ENCODE measurements at places on chromosomes 16 and 17.

DNA sequence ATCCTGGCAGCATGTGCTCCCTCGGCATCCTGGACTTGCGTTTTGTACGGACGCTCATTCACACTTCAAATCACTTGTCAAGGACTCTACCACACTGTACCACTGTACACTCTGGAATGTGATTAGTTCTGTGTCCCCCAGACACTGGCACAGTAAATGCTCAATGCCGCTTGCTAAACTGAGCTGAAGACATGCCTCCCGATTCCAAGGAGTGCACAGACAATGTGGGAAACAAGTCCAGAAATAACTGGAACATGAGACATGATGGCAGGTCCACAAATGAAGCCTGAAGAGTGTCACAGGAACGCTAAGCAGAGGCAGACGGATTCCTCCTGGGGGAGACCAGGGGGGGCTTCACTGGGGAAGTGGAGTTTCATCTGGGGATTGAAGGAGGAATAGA is 22.1 kb downstream of the HIC1 start:
- no peak for DNase-seq

DNA sequence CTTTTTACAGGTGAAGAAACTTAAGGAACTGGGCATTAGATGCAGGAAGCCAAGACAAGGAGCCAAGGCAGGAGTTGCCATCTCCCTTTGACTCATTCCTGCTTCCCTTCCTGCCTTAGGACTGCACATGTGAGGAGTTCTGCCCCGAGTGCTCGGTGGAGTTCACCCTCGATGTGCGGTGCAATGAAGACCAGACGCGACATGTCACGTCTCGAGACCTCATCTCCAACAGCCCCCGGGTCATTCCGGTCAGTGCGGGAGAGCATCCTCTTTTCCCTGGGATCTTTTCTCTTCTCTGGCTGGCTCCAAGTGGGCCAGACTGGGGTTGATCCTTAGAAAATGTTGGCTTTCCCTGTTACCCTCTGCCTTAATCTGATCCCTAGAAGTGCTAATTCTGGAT is 6.6 kb downstream of the POLR2C start:
- no peak for DNase-seq

- DNase-seq, result peak; percentile 39
Observed at GRCh38 chr16:84294531-84295142, at the start of gene WFDC1. WFDC1 (plus strand) TSS chr16:84294878; CDS start chr16:84294972, 94 bp downstream.

DNA sequence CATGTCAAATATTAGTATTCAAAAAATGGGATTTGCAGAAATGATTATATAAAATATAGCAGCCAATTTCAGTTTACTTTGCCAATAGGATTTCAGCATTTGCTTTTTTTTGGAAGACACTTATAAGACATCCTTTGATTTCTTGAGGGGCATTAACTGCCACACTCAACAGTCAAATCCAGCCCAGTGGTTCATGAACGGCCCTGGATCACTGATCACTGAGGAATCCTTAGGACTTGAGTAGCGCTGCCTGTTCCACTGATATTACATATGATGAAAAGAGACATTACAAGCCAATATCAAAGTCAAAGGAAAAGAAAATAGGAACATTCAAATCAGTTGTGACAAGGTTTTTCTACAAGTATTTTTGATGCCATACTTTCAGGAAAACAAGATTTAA is 21.0 kb upstream of the YWHAE start:
- DNase-seq, result no peak

GRCh38 chr16:55047331-55047730 is 116.7 kb downstream of the IRX5 start:
- DNase-seq, result no peak

DNA sequence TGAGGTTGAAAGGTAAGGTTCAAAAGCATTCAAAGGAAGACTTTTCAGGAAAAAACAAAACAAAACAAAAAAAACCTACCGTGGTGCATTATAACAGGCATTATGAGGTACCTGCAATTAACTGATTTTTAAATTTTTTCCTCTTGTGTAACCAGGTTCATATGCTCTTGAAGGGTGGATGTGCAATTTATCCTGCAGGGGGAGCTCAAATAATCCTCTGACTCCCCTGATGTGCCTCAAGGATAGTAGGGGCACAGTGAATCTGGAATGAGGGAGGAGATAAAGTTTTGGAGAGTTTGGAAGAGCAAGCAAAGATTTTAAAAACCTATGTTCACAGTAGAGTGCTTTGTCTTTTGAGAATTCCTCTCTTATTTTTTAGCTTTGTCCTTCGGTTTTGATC is 1349.4 kb downstream of the CDH8 start:
- DNase-seq, result no peak

DNA sequence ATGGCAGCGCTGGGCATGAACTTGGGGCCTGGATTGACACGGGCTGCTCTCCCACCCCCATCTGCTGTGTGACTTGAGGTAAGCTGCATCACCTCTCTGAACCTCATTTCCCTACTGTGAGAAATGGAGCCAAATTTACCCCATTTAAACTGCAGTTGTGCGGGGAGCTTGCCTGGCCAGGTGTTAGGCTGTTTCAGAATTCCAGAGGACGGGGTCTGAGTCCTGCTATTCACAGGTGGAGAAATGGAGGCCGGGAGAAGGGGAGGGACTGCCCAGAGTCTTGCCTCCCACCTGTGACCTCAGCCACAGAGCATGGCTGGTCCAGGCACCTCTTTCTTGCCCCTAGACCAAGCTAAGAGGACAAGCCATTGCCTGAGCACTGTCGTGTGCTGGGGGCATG is 12.8 kb downstream of the KCNJ12 start:
- no peak for DNase-seq

GRCh38 chr16:67563708-67564468 is 1.6 kb downstream of the CTCF start:
- DNase-seq, result peak; percentile 45

DNA sequence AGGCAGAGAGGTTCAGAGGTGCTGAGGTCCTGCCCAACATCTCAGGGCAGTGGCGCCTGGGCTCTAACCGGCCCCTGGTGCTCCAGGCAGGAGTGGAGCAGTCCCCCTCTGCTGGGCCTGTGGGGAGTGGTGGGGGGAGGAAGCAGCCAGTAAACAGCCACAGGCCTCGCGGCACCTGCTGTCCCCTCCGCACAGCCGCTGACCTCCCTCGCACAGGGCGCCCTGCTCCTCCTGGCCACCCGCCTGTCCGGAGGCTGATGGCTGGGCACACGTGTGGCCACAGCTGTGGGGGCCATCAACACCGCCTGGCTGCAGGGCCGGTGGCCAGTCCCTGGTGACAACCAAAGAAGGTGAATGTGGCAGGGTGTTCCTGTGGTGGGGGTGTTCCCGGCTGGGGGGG is 36.8 kb upstream of the PABPN1L start:
- no peak for DNase-seq

GRCh38 chr16:4796982-4797804 is 2.0 kb downstream of the SMIM22 start:
- no peak for DNase-seq

DNA sequence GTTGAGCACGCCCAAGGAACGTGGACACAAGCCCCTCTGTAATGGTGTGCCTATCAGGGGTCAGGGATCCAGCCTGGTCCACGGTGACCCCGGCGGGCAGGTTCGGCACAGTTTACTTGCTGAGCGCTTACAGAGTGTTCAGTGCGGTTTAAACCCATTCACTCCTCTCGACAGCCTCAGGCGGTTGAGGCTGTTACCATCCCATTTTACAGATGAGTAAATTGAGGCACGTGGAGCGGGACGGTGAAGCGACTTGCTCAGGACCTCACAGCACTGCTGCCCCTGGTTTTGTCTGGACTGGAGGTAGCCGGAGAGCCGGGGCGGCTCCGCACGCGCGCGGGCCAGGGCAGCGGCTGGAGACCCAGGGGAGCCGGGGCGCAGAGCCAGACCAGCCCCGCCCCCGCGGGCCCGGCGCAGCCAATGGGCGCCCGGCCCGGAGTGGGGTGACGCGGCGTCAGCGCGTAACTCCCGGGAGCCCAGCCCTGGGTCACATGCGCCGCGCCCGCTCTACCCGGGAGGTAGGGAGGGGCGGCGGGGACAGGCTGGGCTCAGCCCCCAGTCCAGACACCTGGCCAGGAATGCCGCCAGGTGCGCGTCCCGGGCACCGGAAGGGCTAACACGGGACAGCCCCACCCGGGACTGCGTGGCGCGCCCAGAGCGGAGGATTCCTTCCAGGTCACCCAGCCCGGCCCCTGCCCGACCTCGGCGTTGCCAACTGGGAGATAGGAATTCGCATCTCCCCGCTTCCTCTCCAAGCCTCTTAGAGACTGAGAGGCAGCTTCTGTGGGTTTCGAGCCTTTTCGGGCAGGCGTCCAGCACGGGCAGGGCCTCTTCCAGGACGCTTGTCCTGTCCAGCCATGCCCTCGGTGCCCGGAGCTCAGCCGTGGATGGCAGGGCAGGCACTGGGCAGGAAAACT is 3.3 kb upstream of the SREBF1 start:
- peak; percentile 98 for DNase-seq

DNA sequence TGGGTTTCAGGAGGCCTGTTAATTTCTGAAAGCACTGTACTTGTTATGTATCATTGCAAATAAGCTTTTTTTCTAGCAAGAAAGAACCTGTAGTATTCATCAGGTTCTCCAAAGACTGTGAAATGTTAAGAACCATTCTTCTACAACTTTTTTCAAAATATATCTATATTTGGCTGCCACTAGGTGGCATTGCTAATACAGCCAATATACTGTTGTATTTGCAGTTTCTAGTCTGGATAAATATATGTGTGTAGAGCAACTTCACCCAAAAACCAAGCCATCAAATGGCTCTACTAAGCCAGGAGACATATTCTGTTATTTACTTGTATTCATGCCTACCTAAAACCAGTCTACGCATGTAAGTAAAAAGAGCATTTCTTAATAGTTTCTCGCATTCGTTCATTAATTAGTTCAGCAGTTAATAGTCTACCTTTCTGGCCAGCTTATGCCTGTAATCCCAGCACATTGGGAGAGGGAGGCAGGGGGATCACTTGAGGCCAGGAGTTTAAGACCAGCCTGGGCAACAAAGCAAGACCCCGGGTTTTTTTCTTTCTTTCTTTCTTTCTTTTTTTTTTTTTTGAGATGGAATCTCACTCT is 39.5 kb downstream of the VMP1 start:
- DNase-seq, result peak; percentile 78

GRCh38 chr16:72847187-72848027 is 200.5 kb downstream of the ZFHX3 start:
- peak; percentile 37 for DNase-seq

GRCh38 chr17:49646391-49647255 is 31.3 kb downstream of the SPOP start:
- DNase-seq, result peak; percentile 40

DNA sequence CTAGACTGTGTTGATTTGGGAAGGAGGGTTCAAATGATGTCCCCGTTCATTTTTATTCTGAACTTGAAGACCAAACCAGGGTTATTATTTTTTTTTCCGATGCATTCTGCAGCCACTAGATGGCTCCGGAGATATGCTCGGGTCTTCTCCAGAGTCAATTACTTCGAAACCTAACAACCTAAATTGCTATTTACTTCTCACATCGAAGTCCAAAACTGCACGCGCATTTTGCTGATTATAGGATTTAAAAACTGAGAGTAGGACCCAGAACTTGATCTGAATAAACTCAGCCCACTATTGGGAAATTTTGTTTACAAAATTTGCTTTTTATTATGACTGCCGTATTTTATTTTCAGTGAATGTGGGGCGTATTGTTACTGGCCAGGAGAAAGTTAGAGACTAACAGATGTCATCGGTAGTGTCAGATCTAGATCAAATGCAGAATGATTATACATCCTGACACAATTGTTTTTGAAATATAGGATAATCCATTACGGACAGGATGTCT is 263.8 kb downstream of the HS3ST3A1 start:
- peak; percentile 59 for DNase-seq

DNA sequence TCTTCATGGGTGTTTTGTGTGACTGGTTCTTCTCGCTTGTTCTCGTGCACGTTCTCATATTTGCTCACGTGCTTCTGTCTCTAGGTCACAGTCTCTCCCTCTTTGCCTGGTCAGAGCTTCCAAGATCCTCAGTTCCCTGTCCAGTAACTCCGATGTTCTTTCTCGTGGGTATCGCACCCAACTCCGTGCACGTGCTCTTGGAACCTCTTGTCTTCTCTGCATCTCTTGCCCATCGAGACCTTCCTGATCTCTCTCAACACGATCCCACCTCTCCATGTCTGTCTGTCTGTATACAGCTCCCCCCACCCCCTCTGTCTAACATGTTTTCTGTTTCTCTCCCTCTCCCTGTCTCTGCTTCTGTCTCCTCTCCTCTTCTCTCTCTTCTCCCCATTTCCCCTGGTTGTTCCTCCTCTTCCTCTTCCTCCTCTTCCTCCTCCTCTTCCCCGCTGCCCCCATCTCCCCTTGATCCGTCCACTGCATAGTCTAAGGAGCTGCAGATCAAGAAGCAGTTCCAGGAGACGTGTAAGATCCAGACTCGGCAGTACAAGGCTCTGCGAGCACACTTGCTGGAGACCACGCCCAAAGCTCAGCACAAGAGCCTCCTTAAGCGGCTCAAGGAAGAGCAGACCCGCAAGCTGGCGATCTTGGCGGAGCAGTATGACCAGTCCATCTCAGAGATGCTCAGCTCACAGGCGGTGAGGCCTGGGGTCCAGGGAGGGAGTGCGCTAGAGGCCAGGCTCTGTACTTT is 6.1 kb downstream of the HIRIP3 start:
- no peak for DNase-seq

- DNase-seq, result no peak
Observed at GRCh38 chr17:73841431-73842060, 197.3 kb upstream of the SDK2 start.

DNA sequence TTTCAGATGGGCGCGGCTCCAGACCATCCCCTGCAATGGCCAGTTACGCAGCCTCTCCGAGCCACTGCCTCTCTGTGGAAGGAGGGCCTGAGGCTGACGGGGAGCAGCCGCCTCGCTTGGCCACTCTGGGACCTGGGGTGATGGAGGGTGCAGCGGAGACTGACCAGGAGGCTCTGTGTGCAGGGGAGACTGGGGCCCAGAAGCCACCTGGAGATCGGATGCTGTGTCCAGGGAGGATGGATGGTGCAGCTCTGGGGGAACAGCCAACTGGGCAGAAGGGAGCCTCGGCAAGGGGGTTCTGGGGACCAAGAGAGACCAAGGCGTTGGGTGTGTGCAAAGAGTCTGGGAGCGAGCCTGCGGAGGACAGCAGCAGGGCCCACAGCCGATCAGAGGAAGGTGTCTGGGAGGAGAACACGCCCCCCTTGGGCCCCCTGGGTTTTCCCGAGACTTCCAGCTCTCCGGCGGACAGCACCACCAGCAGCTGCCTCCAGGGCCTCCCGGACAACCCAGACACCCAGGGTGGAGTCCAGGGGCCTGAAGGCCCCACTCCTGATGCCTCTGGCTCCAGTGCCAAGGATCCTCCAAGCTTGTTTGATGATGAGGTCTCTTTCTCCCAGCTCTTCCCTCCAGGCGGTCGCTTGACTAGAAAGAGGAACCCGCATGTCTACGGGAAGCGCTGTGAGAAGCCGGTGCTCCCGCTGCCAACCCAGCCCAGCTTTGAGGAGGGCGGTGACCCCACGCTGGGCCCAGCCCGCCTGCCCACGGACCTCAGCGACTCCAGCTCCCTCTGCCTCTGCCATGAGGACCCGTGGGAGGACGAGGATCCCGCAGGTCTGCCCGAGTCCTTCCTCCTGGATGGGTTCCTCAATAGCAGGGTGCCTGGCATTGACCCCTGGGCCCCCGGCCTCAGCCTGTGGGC is 17.4 kb upstream of the ZFPM1 start:
- no peak for DNase-seq

GRCh38 chr16:19936441-19936840 is 51.8 kb upstream of the GPRC5B start:
- DNase-seq, result no peak

Data from suppressor macrophage treated with lipopolysaccharide for 1 hour (primary cell).